Neural crest cell (in vitro differentiated cells): ENCODE measurements at places on chromosomes 1 and 21. TPM values are rescaled to one million over a fixed set of nuclear protein-coding genes. Genes with fewer than 3 reads are reported as not detected.

- H3K36me3 ChIP-seq = peaks cover 5% of the 10 kb centered on the region
- H3K4me3 ChIP-seq = no peak overlapping the region
- H3K4me1 ChIP-seq = no peaks in the 10 kb centered on the region
Observed at GRCh38 chr1:170460001-170460400, 72.0 kb upstream of the GORAB start.

GRCh38 chr1:210448297-210448892 is 119.7 kb downstream of the HHAT start:
- no peaks in the 10 kb centered on the region for H3K36me3 ChIP-seq
- peak; percentile 15 for DNase-seq
- H3K27ac ChIP-seq = no peak overlapping the region

CD1E gene
- not detected in 2 replicates for total RNA-seq

PWP2 gene
- total RNA-seq = 4.0 and 4.1 TPM in 2 replicates

MAP3K6 gene
- 12.9 and 13.6 TPM in 2 replicates for total RNA-seq
